ENCODE measurements at places on chromosomes 12 and 14.
A peak's percentile ranks its signal among the peaks of the same experiment; 100 is the strongest.

- DNase-seq = peak; percentile 80
These were observed 1.3 kb downstream of the ZC3H10 start for GRCh38 chr12:56119361-56119796.

DNA sequence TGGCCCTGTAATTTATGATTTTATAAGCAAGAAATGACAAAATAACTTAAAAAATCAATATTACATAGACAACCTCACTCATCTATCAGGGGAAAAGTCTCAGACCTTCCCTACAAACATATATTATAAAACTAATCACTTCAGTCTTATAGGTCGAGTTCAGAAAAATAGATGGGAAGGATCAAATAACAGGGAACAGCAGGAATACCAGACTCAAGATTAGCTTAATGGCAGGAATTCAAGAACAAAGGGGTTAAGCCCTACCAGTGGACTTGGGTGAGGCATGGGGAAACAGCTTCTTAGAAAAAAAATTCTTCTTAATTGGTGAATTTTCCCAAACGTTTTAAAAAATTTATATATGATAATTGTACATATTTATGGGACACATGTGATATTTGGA, 51.6 kb upstream of the CRY1 start:
- no peak for DNase-seq

- DNase-seq = no peak
These were observed 56.2 kb downstream of the PHETA1 start for GRCh38 chr12:111312708-111313107.

DNA sequence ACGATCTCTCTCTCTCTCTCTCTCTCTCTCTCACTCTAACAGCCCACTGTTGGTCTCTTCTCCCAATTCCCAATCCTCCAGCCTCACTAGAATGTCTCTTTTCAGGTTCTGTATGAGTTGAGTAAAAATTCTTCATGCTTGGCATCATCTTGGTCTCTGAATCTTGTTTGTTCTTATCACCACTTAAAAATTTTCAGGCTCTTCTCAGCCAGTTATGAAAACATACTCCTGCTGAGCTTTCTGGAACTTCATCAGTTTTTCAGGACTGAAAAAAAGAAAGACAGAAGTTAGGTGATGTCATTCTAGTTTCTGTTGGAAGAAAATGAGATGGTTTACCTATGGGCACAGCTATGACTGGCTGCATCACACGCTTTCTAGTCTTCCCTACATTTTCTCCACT, 11.5 kb upstream of the IL22 start:
- DNase-seq = no peak

GRCh38 chr12:117468016-117468415, 106.6 kb upstream of the NOS1 start:
- DNase-seq = no peak

DNA sequence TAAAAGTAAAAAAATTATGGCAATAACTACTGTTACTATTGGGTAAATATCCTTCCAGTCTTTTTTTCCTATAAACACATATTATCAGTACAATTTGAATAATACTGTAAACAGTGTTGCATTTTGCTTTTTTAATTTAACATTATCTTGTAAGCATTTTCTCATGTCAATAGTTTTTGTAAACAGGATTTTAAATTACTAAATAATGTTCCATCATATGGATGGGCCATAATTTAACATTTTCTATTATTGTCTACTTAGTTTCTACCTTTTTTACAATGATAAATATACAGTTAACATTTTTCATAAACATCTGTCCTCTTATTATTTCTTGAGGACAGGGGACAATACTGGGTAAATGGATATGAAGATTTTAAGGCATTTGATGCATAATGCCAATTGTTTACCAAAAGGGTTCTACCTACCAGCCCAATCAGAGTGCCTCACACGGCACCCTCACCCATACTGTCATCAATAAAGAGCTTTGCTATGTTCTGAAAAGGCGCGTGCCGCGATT, 759 bp upstream of the ACVR1B start:
- DNase-seq = no peak

DNA sequence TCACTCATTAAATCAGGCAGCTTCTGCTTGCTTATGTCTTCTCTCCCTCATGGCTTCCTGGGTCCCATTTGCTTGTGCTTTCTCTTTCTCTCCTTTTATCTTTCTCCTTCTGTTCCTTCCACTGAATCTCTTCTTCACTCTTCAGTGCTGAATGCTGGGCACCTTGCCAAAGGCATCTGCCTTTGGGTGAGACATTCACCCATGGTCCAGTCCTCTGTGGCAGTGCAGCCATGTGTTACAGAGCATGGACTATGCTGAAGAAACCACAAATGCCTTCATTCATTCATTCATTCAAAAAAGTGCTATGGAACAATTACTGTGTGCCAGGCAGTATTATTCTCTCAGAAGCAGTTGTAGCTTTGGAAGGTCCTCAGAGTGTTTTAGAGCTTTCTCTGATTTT, 344.4 kb upstream of the STXBP6 start:
- no peak for DNase-seq

GRCh38 chr12:71432936-71433335, 6.7 kb upstream of the LGR5 start:
- no peak for DNase-seq

DNA sequence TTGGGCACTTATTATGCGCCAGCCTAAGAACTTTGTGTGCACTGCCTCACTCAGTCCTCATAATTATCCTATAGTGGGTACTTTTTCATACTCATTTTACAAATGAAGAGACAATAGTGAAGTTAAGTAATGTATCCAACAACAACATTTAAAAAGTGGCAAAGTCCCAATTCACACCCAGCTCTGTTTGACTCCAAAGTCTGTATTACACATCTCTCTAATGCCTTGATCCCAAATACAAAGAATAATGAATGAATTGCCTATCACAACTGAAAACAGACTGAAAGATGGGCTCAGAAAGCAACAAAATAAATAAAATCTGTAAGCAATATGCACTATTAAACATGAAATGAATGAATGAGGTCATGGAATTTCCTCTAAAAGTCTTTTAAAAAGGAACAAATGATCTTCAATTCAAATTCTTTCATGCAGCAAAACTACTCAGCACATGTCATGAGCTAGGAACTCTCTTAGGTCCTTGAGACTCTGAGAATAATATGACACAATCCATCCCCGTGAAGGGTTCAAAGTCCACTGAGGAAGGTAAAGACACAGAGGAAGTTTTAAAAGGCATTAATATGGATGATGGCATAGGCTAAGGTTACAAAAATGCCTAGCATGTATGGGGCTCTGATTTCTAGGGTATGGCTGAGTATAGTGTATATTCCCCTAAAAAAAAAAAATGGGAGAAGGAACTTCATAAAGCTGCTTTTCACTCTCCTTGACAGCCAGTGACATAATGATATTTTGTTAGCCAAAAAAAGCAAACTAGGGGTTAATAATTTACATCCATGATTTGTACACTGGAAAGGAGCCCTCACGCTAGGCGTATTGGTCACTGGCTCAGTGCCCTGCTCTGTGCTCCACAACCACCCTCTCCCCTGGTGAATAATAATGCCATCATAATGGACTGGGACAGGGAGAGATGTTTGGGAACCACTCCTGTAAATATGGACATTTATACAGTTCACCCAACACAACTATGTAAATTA, 103.4 kb downstream of the SLC2A13 start:
- no peak for DNase-seq

DNA sequence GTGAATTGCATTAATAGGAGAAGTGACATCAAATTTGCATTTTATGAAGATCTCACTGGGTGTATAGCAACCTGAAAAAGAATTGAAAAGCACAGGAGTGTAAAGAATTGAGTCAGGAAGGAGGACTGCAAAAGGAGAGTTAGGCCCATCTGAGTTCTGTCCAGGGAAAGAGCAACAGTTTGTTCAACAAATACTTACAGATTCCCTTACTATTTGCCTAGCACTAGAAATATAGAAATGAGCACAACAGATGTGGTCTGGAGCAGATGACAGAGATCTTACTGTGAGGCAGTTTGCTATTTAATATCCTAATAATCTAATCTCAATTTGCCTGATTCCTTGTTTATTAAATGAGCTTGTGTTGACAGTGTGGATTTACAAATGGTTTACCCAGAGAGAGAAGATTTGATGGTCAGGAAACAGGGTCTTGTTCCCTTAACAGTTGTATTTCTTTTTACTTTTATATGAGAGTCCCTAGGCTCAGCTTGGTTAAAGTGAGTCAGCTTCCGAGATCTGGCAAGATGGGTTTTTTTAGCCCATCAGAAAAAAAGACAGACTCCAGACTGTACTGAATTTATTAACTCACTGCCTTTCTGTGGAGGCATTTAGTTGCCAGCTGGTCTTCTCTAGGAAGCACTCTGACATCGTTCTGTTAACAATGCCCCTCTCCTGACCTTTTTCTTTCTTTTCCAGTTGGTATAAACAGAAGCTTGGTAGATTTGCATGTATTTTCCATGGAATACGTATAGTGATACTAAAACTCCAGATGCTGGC, 229.7 kb downstream of the TTC6 start:
- DNase-seq = no peak

GRCh38 chr14:101834397-101834796, 72.9 kb downstream of the PPP2R5C start:
- no peak for DNase-seq

- no peak for DNase-seq
These were observed 73.5 kb upstream of the VASH1 start for GRCh38 chr14:76687611-76688382.

Measured in suppressor macrophage (primary cell).